Stimulated activated CD8-positive, alpha-beta memory T cell treated with anti-CD3 and anti-CD28 coated beads, Interleukin-15, amount 100 ng/mL, for 4 hours (primary cell): ENCODE measurements at places on chromosomes 16 and 17.

DNA sequence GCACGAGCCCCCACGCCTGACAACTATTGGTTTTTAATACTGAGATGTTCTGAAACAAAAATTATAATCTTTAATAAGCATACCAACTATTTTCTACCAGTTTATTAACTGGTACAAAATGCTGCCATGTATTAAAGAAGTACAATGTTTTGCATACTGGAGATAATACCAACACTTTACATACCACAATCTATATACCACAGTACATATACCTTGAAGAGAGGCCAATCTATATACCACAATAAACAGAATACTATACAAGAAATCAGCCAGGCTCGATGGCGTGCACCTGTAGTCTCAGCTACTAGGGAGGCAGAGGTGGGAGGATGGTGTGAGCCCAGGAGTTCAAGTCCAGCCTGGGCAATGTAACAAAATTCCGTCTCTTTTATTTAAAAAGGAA lies 9.9 kb downstream of the GPATCH8 start:
- no peak for DNase-seq

- DNase-seq, result no peak
These were observed 553.2 kb downstream of the MAF start for GRCh38 chr16:79047337-79047736.

GRCh38 chr17:79671085-79671694 lies 59.6 kb upstream of the ENPP7 start:
- no peak for DNase-seq

DNA sequence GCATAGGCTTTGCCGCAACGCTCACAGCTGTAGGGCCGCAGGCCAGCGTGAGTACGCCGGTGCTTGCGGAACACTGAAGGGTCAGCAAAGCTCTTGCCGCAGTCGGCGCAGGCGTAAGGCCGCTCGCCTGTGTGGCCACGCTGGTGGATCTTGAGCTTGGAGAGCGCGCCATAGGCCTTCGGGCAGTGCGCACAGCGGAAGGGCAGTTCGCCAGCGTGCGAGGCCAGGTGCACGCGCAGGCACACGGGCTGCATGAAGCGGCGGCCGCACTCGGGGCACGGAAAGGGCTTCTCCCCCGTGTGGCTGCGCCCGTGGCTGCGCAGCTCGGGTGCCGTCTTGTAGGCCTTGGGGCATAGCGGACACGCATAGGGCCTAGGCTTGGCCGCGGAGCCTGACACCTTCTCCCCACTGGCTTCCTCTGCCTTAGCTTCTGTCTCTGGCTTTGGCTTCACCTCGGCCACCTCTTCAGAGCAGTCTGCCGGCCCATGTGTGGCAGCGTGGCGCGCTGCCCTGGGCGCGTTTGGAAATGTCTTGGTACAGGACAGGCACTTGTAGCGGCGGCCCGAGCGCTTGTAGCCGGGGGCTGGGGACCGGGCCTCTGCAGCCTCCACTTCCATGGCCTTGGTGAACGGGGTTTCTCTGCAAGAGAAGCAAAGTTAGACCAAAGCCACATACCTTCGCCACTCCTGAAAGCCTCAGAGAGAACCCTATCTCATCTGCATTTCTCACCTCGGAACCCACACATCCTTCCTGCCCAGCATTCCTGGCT lies 10.0 kb downstream of the ZNF668 start:
- DNase-seq, result no peak

DNA sequence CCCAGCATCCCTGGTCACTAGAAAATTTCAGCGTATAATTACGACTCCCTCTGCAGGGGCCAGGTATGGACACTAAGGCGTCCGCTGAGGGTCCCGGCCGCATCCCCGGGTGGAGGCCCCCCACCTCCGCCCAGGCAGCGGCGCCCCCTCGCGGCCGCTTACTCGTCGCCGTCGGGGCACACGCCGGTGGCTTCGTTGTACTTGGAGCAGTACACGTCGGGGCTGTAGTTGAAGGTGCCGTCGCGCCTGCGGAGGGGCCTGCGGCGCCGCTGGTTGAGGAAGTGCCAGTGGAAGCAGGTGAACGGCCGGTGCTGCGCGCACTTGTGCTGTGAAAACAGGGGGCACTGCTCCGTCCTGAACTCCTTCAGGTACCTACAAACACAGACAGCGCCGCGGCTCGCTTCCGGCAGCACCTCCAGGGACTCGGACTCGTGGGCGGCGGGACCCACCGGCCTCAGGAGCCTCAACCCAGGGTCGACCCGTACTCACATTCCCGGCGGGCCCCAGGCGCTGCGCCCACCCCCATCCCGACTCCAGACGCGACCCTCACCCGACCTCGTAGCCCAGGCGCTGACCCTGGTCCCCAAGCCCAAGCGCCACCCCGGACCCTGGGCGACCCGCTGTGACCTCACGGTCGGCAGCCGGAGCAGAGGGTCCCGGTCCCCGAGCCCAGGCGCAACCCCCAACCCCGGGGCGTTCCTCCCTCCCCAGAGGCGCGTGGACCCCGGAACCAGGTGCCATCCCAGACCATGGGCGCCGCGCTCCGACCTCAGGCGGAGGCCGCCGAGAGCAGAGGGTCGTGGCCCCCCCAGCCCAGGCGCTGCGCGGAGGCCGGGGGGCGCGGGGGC lies 596 bp downstream of the UNKL start:
- DNase-seq, result no peak

DNA sequence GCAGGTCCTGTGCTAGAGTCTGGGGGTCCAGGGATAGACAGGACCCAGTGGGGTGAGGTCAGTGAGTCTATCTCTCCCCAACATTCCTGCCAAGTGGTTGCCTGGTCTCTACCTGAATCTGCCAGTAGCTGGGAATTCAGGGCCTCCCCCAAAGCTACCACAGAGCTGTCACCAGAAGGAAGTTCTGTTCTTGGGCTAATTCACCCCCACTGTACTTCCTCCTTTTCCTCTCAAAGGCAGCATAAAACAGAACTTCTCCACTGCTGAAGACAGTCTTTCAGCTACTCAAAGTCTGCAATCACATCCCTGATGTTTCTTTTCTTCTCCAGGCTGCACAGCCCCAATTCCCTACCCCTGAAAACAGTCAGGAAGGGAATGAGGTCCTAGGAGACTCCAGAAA lies 8.7 kb downstream of the CAMTA2 start:
- no peak for DNase-seq
